ENCODE measurements at places on chromosomes 3 and 15. TPM values are rescaled to one million over a fixed set of nuclear protein-coding genes. Genes with fewer than 3 reads are reported as not detected.

DNA sequence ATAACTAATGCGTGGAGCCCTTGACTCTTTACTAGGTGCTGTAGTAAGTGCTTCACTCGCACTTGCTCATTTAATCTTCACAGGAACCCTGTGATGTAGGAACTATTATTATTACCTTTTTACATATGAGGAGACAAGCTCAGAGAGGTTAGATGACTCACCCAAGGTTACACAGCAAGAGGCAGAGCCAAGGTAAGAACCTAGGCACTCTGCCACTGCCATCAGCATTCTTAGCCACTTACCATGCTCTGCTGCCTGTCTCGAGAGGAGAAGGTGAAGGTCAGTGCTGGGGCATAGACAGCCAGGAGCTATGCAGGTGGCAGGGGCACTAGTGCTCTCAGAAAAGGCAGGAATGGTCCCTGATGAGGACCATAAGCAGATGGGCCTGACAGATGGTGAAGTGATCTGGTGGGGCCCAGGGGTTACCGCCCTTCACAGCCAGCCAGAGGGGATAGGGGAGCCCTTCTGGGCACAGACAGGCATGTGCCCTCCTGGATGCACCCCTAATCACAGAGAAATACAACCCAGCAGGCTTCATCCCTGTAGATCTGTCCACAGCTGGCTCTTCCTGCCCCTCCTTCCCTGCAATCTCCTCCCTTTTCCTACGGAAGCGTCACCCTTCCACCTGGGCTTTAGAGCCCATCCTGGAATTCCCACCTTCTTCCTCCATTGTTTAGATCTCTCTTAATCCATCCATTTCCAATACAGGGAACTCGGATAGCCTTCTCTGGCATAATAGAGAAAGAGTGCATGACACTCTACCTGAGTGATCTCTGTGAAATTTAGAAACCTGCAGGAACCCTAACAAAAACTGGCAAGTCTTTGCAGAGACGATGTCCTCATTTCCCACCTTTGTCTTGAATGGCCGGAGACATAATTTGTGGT, 26.9 kb downstream of the ABTB1 start:
- DNase-seq: no peak

DNA sequence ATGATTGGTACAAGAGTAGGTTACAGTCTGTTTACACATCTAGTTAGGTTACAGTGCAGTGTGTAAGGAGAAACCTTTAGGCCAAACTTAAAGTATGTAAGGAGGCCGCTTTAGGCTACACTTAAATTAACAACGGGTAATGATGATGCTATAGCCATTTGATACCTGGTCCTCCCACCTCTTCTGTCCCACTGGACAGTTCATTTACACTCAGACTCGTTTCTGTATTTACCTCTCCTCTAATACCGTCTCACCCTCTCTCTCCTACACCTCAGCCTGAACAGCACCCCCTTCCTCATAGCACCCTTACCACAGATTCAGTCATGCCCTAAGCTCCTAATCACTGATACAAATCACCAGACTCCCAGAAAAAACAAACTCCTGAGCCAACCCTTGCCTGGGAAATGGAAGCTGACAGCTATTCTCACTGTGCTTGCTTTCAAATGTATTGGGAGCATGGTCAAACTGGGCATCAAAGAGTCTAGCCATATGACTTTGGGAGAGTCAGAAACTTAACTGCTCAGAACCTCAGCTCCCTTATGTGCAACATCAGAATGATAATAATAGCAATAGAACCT, 241.3 kb upstream of the SETMAR start:
- no peak for DNase-seq

GRCh38 chr15:99580076-99580475, 14.3 kb downstream of the MEF2A start:
- no peak for DNase-seq

DNA sequence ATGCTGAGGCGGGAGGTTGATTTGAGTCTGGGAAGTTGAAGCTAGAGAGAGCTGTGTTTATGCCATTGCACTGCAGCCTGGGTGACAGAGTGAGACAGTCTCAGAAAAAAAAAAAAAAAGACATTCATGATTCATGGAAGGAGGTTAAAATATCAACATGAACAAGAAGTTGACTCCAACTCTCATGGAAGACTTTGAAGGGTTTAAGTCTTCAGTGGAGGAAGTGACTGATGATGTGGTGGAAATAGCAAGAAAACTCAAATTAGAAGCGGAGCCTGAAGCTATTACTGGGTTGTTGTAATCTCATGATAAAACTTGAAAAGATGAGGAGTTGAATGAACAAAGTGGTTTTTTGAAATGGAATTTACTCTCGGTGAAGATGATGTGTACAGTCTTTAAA, 491.8 kb downstream of the SQOR start:
- DNase-seq: no peak

DNA sequence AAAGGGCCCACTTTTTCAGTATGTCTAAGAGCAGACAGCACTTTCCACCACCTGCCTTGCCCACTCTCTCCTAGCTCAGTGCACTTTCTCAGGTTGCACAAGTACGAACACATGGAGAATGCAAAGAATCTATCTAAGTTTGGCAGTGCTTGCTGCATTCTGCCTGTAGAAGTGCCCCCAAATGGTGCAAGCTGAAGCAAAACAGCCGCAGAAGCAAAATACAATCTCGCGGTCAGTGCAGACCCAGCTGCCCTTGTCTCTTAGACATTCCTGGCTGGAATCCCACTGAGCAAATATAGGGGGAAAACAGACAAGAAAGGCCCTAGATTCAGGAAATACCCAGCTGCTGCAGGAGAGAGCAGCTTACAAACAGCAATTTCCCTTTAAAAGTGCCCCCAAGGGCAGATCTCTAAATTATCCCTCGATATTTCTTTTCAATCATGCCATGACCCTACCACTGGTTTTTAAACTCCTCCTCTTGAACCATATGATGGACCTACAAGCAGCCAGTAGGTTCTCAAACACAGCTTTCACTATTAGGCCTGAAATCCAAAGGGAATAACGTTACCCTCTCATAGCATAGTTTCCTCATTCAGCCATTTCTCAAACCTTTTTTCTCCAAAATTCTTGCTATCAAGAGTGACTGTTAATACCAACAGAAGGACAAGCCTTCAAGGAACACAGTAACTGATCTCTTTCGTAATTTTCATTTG, 67.0 kb downstream of the TNIK start:
- no peak for DNase-seq

- DNase-seq: no peak
These were observed 83.5 kb downstream of the SSR3 start for GRCh38 chr3:156471431-156471830.

DNA sequence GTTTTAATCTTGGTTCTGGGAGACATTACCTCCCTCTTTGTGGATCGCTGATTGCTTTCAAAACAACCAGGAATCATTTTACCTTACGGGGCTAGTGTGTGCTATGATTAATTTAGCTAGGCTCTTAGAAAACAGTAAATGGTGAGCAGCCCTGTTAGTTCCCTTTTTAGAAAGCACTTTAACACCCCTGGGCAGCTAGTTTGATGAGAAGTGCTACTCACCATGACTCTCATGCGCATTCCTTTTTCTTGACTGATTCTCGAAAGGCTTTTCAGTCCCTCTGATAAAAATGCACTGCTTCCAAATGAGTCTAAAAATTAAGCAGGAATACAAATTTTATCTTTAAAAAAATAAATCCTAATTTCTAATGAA, 75.3 kb upstream of the LEKR1 start:
- no peak for DNase-seq

- no peak for DNase-seq
These were observed 5.7 kb downstream of the LYSMD2 start for GRCh38 chr15:51731549-51732267.

DNA sequence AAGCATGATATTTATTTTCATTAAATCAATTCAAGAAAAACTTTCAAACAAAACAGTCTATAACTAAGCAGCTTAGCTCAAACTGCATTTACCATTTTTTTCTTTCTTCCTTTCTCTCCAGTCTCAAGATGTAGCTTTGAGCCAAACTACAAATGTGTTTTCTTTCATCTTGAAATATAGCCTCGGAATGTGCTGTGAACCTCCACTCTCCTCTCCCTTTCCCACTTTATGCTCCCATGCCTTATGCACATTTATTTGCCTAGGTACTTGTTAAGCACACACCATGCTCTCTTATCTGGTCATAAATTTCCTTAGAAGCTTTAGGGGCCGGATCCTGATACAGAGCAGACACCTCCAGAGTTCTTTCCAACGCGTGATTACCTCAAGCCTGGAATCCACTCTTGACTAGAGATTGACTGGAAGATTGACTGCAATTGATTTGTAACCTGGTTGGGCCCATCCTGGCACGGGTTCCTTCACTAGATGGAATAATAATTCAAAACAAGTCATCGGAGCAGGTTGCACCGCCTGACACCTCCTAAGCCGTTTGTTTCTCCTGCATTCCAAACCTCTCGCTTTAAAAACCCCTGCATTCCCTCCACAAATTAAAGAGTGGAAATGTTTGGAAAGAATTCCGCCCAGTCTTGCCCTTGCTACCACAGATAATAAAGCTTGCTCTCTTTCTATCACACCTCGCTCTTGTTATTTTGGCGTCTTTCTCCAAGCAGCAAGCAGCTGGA, 344.7 kb downstream of the CHL1 start:
- DNase-seq: no peak

GRCh38 chr15:35208353-35208752, 123.3 kb upstream of the NANOGP8 start:
- no peak for DNase-seq

GRCh38 chr3:99866261-99866761, 48.6 kb downstream of the CMSS1 start:
- DNase-seq: no peak

DNA sequence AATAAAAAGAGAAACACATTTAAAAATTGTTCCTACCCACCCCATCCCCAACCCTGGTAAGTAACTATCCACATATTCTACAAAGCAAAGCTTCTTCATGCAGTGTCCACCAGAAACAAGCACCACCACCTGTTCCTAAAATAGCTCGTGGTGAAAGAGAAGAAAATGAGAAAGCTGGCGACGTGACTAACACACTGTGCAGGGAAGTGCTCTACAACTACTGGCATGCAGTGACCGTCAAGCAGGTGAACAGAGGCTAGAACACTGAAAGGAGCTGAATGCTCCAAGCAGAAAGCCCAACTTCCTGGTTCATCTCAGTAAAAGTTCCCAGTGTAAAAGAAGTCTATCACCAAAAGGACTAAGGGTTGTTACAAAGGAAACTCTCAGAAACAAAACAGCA, 80.7 kb downstream of the NR2E3 start:
- DNase-seq: no peak

GRCh38 chr3:20589275-20589674, 403.3 kb upstream of the SGO1 start:
- DNase-seq: no peak

- DNase-seq: no peak
These were observed 26.7 kb downstream of the TKT start for GRCh38 chr3:53229171-53229570.

The CDHR4 gene
- total RNA-seq: not detected

The KLHL6 gene
- total RNA-seq: 1.9 TPM

The TMCO5A gene
- total RNA-seq: not detected

Measured in left colon (tissue), 2 donors.